CD8-positive, alpha-beta memory T cell (primary cell): ENCODE measurements at places on chromosomes 4 and X. TPM values are rescaled to one million over a fixed set of nuclear protein-coding genes. Genes with fewer than 3 reads are reported as not detected.
A peak's percentile ranks its signal among the peaks of the same experiment; 100 is the strongest.

The SPANXD gene
- total RNA-seq = not detected

The SOWAHD gene
- total RNA-seq = 0.33 TPM

GRCh38 chr4:3780347-3781171 lies 14.4 kb downstream of the ADRA2C start:
- DNase-seq = no peak

- no peak for DNase-seq
Observed at GRCh38 chr4:159283696-159284095, 180.8 kb downstream of the RAPGEF2 start.

DNA sequence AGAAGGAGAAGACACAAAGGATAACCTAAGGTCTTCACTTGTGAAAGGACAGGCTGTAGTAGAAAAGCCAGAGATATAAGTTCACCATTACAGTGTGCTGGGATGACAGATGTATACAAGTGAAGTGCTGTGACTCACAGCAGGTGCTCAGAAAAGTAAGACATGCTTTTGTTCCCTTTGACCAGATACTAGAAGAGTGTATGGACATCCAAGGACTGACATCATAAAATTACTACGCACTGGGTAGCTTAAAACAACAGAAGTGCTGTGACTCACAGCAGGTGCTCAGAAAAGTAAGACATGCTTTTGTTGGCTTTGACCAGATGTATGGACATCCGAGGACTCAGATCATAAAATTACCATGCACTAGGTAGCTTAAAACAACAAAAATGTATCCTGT lies 61.6 kb upstream of the BTC start:
- no peak for DNase-seq

The CFAP299 gene
- not detected for total RNA-seq

The UBE2K gene
- 87.5 TPM for total RNA-seq

DNA sequence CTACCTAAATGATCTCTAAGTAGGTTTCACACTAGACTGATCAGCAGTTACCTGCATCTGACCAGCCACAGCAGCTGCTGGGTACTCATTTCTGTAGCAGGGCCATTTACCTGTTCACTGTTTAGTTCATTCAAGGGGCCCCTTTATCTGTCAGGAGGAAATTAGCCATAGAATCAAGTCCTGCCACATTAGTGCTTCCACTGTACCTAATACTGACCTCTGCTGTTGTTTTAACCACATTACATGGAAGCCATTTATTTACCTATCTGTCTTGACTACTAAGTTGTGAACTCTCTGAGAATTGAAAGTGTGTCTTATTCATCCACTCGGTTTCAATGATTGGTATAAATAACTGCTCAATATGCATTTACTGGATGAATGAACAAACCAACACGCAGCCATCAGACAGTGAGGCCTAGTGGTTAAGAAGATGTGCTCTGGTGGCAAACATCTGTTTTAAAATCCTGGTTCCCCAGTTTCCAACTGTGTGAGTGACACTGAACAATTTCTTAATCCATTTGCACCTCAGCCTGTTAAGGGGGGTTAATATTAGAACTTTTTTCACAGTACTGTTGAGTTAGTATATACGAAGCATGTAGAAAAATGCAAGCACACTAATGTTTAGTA lies 30.0 kb upstream of the ANXA5 start:
- DNase-seq = peak; percentile 19

GRCh38 chr4:6876440-6876839 lies 33.2 kb upstream of the TBC1D14 start:
- no peak for DNase-seq

- no peak for DNase-seq
Observed at GRCh38 chr4:126441173-126442035, 1126.6 kb downstream of the FAT4 start.

DNA sequence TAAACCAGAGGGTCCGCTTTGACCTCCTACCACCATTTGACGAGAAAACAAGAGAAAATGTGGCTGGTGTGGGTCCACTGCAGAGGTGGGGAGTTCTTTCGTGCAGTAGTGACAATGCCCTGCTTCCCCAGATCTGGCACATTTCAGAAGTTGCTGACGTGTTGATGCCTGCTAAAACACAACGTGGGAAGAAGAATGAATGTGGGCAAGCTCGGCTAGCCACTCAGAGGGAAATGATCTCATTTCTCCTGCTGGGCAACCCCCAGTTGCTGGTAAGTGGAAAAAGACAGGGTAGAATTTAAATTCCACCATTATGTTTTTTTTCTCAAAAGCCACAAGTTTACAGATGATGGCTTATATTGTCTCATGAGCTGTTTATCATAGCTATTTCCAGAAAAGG lies 77.9 kb downstream of the LUZP4 start:
- no peak for DNase-seq

The TMEM192 gene
- total RNA-seq = 18.1 TPM

GRCh38 chrX:123909523-123909922 lies 49.7 kb downstream of the XIAP start:
- no peak for DNase-seq

The ADGRA3 gene
- total RNA-seq = 2.1 TPM

The CAPN6 gene
- not detected for total RNA-seq

DNA sequence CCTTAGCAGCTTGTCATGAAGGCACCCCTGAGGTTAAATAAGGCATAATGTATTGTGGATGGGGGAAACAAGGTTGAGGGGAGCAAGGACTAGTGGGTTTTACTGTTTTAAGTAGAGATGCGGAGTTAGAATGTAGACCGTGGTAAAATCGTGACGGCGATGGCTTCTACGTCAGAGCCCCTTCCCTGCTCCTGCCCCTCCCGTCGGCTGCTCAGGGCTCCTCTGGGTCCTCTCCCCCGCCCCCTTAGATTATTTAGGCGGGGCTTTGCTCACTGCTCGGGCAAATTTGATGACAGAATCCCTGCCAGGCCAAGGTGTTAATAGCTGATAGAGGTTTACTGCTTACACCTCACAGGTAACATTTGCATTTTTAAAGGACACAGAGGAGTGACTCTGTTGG lies 2.3 kb downstream of the FRMPD3 start:
- no peak for DNase-seq

DNA sequence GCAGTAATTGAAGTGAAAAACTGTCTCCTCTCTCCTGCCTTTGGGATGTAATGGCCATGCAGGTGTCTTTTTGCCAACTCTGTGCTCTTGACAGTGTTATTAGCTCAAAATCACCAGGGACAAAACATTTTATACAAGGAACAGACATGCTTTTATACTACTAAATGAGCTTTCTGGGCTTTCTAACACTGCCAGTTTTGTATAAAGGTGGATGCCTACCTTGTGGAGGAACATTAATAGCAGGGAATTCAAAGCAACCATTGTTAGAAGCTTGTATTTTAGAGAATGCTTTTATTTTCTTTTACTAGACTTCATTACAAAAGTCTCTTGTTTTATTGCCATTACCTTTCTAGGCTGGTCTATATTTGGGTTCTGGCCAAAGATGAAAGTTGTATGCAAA lies 54.7 kb upstream of the ARSJ start:
- no peak for DNase-seq

The SOX3 gene
- not detected for total RNA-seq

DNA sequence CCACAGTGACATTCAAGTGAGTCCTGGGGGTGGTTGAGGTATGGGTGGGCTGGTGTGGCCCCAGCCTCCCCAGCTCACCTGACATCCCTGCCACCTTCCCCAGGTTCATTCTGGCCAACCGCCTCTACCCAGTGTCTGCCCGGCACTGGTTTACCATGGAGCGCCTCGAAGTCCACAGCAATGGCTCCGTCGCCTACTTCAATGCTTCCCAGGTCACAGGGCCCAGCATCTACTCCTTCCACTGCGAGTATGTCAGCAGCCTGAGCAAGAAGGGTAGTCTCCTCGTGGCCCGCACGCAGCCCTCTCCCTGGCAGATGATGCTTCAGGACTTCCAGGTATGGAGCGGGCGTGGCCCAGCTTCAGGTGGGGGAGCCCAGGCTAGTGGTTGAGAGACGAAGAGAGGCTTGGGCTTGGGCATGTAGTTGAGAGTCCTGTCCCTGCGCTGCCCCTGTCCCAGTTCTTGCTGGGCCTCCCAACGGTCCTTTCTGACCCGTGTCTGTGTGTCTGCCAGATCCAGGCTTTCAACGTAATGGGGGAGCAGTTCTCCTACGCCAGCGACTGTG lies 1.7 kb upstream of the GDI1 start:
- no peak for DNase-seq

DNA sequence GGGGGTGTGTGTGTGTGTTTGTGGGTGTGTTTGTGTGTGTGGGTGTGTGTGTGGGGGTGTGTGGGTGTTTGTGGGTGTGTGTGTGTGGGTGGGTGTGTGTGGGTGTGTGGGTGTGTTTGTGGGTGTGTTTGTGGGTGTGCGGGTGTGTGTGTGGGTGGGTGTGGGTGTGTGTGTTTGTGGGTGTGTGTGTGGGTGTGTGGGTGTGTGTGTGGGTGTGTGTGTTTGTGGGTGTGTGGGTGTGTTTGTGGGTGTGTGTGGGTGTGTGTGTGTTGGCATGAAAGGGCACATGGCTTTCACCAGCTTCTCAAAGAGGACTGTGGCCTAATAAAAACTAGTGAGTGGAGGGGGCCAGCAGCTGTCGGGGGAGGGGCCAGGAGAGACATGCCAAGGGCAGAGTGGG lies 25.3 kb upstream of the ZNF185 start:
- DNase-seq = no peak
